Endothelial cell of umbilical vein (primary cell): ENCODE measurements at places on chromosomes 13 and 19. TPM values are rescaled to one million over a fixed set of nuclear protein-coding genes. Genes with fewer than 3 reads are reported as not detected.

Gene RUBCNL
- not detected in 2 replicates for total RNA-seq

Gene CD209
- total RNA-seq, result not detected in 2 replicates

DNA sequence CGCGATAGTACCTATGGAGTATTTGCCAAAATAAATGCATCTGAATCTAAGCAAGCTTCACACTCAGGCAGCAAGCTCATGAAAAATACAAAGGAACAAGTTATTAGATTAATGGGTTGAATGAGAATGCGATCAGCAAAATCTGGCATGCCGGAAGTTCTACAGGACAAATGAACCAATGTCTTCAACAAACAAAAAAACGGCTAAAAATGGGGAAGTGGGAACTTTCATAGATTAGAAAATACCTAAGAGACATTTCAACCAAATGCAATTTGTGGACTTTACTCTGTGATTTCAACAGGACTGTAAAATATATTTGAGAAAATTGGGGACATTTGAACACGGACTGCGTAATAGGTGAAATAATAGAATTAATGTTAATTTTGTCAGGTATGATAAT lies 22.4 kb upstream of the RNASEH2B start:
- H3K36me3 ChIP-seq, result no peaks in the 10 kb centered on the region
- DNase-seq, result no peak
- no peak overlapping the region for H3K27ac ChIP-seq
- H3K4me3 ChIP-seq, result no peak overlapping the region
- H3K27me3 ChIP-seq, result peaks cover 9% of the 10 kb centered on the region

Gene ZNF541
- 0.13 TPM in 1 of 2 replicates, not detected in the other for total RNA-seq

DNA sequence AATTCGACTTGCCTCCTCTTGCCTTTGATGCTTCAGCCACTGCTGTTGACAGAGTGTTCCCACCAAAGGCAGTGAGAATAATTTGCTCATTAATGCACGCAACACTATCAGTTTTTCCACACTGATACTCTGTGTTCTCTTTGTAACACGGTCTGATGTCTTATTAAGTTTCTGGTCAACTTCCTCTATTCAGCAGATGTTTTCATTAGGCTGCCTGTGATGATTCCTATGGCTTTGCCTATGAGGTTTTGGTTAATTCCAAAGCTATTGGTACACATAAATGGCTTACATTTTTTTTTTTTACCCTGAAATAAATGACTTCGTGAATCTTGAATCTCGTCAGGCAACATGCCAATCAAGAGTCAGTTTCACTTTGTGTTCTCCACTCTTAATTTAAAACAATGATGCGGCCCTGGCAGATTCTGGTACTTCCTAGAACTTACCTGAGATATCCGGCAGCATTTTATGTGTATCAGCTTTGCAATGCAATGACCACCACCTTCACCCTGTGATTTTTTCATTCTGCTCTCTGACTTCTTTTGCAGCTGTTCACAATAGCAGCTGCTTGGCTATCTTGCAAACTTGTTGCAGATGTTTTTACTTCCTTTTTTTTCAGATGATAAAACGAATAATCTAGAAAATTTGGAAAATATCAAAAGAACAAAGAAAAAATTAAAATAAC lies 27.5 kb upstream of the KL start:
- H3K4me1 ChIP-seq, result no peaks in the 10 kb centered on the region
- no peak for DNase-seq
- peaks cover 7% of the 10 kb centered on the region for H3K27me3 ChIP-seq
- no peaks in the 10 kb centered on the region for H3K36me3 ChIP-seq

Gene LYPD5
- total RNA-seq, result not detected in 2 replicates

Gene NLRP4
- not detected in 2 replicates for total RNA-seq

Gene EXOC3L2
- total RNA-seq, result 0.66 and 1.2 TPM in 2 replicates

- no peaks in the 10 kb centered on the region for H3K4me1 ChIP-seq
- no peak overlapping the region for H3K27ac ChIP-seq
Observed at GRCh38 chr13:46831588-46832194, 34.7 kb upstream of the ESD start.

DNA sequence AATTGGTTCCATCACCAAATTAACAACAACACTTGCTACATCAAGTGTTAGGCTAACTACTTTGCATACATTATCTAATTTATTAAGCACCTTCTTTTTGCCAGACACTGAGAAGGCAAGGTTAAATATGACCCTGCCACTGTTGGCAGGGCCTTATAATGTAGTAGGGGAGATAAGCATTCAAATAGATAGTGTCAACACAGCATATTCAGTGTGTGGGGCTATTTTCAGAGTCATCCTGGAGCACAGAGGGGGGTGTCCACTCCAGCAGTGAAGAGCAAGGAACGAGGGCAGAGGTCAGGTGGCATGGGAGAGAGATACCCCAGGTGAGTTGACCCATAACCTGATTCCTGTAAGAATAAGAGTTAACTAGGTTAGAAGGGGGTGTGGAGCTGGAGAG lies 121.6 kb downstream of the COG6 start:
- DNase-seq, result no peak
- peaks cover 59% of the 10 kb centered on the region for H3K4me1 ChIP-seq
- peak overlapping the region; percentile 99 for H3K27ac ChIP-seq
- no peaks in the 10 kb centered on the region for H3K36me3 ChIP-seq

Gene LIG1
- total RNA-seq, result 94.7 and 100 TPM in 2 replicates
